ENCODE measurements at places on chromosomes 5 and 9. TPM values are rescaled to one million over a fixed set of nuclear protein-coding genes. Genes with fewer than 3 reads are reported as not detected.

CAPSL gene
- not detected for total RNA-seq

TRIM7 gene
- 40.3 TPM for total RNA-seq

LCNL1 gene
- 0.10 TPM for total RNA-seq

ISCA1 gene
- 45.9 TPM for total RNA-seq

SH3RF2 gene
- total RNA-seq: 2.9 TPM

SPATA31A5 gene
- not detected for total RNA-seq

IZUMO3 gene
- not detected for total RNA-seq

STK32A gene
- total RNA-seq: 0.28 TPM

PURA gene
- total RNA-seq: 4.9 TPM

CCDC192 gene
- total RNA-seq: not detected

SAXO1 gene
- total RNA-seq: not detected

CDKN2B-AS1 gene
- total RNA-seq: not detected

AMBP gene
- 7.5 TPM for total RNA-seq

CYSRT1 gene
- total RNA-seq: 5.1 TPM

NOXA1 gene
- 1.5 TPM for total RNA-seq

TXNDC8 gene
- total RNA-seq: not detected

CCL27 gene
- total RNA-seq: not detected

HAPLN1 gene
- total RNA-seq: not detected

GMCL2 gene
- not detected for total RNA-seq

N4BP3 gene
- total RNA-seq: 1.1 TPM

ATOSB gene
- total RNA-seq: 11.1 TPM

LECT2 gene
- total RNA-seq: not detected

SKP2 gene
- 21.6 TPM for total RNA-seq

KLF4 gene
- 27.2 TPM for total RNA-seq

POLR3G gene
- 16.5 TPM for total RNA-seq

TIMD4 gene
- total RNA-seq: 1.6 TPM

ADAMTS2 gene
- 0.09 TPM for total RNA-seq

GABRA1 gene
- not detected for total RNA-seq

ACSL6 gene
- total RNA-seq: 0.06 TPM

OCLN gene
- total RNA-seq: 9.8 TPM

SPINK7 gene
- total RNA-seq: not detected

SH3PXD2B gene
- total RNA-seq: 18.1 TPM

SPATA31D4 gene
- not detected for total RNA-seq

TAS2R1 gene
- not detected for total RNA-seq

PIP5KL1 gene
- 2.0 TPM for total RNA-seq

SPINK4 gene
- not detected for total RNA-seq

ENTPD2 gene
- total RNA-seq: 2.4 TPM

C9orf153 gene
- not detected for total RNA-seq

TTC16 gene
- not detected for total RNA-seq

GPX3 gene
- 17.4 TPM for total RNA-seq

PPP3R2 gene
- not detected for total RNA-seq

ACER2 gene
- total RNA-seq: 3.1 TPM

FAM221B gene
- total RNA-seq: not detected

KIF24 gene
- total RNA-seq: 3.4 TPM

RANBP17 gene
- total RNA-seq: 2.4 TPM

HACD4 gene
- total RNA-seq: 1.1 TPM

AIF1L gene
- 1.7 TPM for total RNA-seq

SWI5 gene
- 42.1 TPM for total RNA-seq

Data from A549 treated with Mapracorat at 1 μM for 4 hours (cell line).